Cortex of kidney (tissue), 1 donor: ENCODE measurements at places on chromosomes 5 and 9.

DNA sequence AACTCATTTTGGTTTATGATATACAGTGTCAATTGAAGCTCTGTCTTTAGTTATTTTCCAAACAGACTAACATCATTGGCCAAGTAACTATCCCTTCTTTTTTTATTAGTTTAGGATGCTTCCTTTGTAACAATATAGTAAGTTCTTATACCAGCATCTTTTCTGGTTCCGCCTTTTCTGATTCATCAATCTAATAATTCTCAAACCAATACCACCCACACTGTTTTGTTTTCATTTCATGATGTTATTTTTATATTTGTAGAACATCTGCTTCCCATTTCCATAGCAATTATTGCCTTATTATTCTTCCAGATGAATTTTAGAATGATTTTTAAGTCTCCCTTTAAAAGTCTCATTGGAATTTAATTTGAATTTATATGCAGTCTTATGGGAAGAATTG is 218.1 kb downstream of the RFK start:
- DNase-seq: no peak

- no peak for DNase-seq
These were observed 565.6 kb downstream of the PRR16 start for GRCh38 chr5:121029536-121030245.

DNA sequence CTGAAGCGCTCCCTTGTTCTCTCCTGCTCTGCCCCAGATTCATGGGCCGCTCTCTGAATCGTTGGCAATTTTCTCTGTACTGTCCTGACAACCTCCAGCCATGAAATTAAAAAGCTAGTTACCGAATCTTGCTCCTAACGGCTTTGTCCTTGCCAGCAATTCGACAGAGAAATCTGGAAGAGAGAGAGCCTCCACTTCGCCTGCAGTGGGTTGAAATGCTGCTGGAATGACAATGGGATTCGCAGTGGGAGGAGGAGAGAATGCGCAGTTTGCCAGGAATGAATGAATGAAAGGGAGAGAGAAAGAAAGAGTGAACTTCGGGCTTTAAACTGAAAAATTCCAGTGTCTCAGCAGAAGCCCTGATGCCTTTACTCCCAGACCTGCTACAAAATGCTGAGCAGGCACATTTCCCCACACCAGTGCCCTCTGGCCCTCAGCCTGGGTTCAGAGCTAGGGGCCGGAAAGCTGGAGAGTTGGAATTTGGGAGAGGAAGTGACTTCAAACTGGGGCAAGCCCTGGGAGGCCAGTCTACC is 11.5 kb upstream of the BOD1 start:
- DNase-seq: no peak

- DNase-seq: no peak
These were observed 13.4 kb upstream of the SMIM32 start for GRCh38 chr5:136206361-136206760.

- DNase-seq: no peak
These were observed 53.2 kb upstream of the C9orf72 start for GRCh38 chr9:27626244-27627187.

- no peak for DNase-seq
These were observed 86.9 kb downstream of the NUDT12 start for GRCh38 chr5:103475629-103476240.

DNA sequence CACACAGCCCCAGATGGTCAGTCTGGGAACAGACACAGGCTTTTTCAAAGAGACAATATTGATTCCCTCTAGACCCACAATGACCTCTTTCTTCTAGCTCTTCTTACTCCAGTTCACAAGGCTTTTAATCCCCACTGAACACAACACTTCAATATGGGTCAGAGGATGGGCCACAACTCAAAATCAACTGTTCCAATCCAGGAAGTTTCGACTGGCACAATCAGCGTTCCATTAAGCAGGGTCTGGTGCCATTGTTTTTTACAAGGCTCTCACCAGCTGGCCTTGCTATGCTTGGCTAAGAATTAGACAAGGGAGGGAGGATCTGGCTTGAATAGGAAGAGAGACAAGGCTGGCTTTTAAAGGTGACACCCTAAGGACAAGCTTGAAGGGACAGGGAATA is 199.4 kb upstream of the SLC24A2 start:
- no peak for DNase-seq

DNA sequence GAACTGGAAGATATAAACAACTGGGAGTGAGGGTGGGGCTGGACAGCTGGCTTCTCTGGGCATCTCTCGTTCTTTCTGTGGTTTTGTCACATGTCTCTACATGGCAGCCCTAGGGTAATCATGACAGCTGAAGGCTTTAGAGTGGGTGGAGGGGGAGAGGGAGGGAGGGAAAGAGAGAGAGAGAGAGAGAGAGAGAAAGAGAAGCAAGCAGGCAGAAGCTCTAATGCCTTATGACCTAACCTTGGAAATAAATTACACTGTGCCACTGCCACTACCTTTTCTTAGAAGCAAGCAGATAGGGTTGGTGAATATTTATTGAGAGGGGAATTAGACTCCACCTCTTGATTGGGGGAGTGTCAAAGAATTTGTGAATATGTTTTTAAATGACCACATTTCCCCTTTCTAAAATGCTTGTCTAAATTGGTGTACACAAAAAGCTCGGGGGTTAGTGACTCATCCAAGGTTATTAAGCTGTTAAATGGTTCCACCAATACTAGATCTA is 2.6 kb upstream of the DAPK1 start:
- DNase-seq: no peak

DNA sequence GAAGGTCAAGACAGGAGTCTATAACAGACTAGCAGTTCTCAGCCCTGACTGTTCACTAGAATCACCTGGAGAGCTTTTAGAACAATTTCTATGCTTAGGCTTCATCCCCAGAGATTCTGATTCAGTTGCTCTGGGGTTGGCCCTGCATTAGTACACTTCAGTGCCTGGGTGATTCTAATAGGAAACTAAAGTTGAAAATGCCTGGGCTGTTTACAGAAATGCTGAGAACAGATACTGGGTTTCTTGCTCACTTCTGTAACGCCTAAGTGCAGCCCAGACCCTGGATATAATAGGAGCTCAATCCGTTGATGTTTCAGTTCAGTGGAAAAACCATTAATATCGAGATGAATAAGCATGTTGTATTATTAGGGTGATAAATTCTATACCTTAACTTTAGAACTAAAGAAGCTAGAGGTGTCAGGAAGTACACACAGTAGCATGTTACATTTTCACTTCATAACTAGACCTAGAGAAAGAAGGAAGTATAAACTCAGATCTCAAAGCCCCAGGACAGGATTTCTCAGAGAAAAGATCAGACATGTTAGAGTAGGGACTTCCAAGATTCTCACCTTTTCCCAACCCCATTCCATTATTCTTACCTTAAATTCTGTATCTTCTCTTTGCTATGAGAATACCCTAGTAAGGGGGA is 20.4 kb downstream of the HAVCR2 start:
- DNase-seq: no peak

DNA sequence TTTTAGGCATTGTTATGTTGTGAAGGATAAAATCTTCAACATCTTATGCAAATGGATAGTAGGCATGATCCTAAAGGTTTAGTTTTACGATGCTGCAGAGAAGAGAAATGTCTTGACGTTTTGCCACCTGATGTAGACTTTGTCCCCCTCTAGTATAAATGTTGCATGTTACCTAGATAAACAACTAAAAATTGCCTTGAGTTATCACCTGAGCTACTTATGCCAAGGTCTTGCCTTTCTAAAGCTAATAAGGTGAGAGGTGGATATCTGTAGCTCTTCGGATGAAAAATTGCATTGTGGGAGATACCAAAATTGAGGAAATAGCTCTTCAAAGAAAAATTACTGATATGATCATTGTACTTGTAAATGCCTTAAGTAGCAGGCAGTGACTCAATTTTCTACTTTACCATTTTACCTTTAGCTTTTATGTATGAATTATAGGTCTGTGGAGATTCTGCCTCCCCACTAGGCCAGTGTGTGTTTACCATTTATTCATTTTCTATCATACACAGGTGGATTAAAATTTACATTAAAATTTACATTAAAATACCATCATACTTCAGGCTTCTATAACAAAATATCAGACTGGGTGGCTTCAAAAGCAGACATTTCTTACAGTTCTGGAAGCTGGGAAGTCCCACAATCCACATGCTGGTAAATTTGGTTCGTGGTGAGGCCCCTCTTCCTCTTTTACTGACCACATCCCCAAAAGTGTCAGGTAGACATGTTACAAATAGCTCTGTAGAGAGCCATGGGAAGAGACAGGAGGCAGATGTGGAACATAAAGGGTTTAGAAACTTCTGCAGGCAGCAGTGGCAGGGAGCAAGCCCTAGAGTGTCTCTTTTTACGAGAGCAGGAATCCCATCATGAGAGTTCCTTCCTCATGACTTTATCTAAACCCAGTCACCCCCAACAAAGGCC is 100.7 kb upstream of the ERBIN start:
- no peak for DNase-seq

GRCh38 chr5:68755293-68755692 is 338.5 kb upstream of the SLC30A5 start:
- DNase-seq: no peak

GRCh38 chr9:78393340-78393739 is 96.4 kb downstream of the PSAT1 start:
- no peak for DNase-seq

GRCh38 chr9:17230646-17231045 is 95.8 kb downstream of the CNTLN start:
- DNase-seq: no peak

GRCh38 chr5:88824892-88825583 is 57.9 kb downstream of the MEF2C start:
- no peak for DNase-seq

DNA sequence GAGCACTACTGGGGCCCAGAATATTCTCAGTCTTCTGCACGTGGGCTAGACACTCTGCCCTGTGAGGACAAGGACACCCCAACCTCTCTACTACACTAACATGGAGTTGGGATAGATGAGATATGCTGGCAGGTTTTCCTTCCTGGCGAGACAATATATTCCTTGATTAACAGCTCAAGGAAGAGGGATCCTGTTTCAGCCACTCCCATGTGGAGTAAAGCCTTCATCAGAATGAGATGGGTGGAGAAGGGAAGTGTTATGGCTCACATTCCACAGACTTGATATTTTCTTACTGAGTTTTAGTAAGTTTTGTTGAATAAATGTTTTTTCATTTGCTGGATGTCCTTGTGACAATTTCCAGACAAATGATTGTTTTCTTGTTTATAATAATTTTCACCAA is 1187.6 kb downstream of the CDH12 start:
- DNase-seq: no peak

- no peak for DNase-seq
These were observed 77.5 kb downstream of the GALNT10 start for GRCh38 chr5:154268073-154268472.

DNA sequence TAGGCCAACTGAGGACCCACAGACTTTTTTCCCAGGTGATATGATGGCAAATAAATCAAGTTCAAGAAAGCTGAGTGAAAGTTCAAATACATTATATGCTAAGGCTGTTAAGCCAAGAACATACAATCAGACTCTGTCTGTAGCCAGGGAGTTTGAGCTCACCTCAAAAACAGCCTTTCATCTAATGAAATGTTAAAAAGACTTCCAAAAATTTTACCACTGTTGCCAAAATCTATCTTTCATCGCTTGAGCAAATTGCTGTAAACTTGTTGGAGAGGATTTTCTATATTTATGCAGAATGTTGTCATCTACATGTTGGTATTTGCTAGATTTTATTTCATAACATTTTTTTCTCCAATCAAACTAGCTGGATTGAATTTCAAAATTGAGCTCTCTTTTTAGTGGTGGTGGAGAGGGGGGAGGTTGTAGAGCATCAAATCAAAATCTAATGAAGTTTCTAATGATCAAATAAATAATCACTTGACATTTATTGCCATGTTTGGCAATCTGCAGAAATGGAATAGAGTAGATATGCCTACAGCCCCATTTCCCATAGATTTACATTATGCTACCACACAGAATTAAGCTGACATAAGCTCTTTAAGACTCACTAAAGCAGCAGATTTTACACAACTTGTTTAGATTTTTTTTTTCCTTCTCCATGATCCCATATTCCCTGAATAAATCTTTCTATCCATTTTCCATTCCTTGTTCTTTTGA is 828.9 kb upstream of the ZNF608 start:
- no peak for DNase-seq

DNA sequence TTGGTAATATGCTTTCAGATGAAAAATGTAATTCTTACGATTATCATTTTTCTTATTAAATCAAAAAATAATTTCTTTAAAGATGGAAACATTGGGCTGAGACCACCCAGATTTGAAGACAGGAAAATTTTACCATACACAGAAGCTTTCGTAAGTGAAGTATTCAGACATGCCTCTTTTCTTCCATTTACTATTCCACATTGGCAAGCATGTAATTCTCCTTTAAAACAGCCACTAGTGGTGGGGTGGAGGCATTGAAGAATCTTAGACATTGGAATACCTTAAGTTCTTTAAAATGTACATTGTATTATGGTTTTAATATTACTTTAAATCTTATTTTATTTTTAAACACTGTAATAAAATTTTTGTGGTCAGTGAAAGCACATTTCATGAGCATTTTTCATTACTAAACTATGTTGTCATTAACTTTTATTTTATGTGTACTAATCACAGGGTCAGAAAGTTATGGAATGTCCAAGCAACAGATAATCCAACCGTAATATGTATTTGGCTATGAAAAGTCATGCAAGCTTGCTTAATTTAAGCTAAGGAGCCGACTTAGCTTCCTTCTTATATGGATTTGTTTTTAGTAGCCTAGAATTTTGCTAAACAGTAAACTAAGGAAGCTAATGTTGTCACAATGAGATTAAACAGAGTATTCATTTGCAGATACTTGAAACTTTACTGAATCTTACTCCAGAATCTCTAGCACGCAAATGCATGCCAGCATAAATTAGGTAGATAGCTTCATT is 97.4 kb upstream of the ALDH1A1 start:
- no peak for DNase-seq
